ENCODE measurements at places on chromosomes 5 and 9.

DNA sequence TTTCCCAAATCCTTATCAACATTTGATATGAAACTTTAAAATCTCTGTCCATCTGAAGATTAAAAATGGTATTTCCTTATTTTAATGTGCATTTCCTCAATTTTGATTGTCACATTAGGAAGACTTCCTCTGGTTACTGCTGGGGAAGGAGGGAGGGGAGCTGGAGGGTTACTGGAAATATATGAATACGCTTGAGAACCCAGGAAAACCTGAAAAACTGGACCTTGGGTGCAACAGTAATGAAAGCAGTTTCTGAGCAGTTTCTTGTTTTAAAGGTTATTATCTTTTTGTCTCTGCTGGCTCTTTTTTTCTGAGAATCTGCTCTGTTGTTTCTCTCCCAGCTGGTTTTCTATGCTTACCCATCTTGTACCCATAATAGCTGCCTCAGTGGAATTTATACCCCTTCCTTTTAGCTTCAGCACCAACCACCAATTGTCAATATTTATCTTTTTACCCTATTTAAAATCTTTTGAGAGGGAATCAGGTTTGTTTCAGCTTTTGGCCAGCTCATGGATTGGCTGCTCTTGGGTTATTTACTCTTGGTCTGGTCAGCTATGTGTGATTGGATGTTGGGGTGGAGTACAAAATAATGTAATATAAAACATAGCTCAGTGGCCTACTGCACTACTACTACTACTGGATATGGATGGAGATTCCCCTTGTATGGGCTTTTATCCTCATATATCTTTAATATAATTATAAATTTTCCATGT, 67.4 kb downstream of the UNC13B start:
- no peak for DNase-seq

DNA sequence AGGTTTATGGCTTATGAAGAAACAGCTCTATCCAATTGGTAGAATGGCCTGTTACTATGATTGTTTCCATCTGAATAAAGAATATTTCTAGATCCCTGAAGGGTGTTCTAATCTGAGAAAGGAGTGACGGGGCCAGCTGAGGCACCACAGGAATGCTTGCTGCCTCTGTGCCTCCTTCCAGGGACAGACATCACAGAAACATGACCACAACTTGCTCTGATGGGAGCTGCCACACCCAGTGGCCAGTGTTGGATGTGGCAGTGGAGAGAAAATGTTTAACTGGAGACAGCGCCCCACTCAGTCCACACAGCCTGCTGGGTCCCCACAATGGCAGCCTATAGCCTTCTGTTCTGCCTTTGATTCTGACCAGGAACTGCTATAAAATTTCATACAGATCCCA, 38.6 kb upstream of the TESK1 start:
- DNase-seq, result no peak

GRCh38 chr5:143229896-143230675, 173.4 kb downstream of the NR3C1 start:
- no peak for DNase-seq

- DNase-seq, result no peak
Observed at GRCh38 chr5:168934169-168934568, 355.0 kb upstream of the PANK3 start.

- DNase-seq, result no peak
Observed at GRCh38 chr9:108953983-108954574, 19.9 kb downstream of the ABITRAM start.

- DNase-seq, result no peak
Observed at GRCh38 chr9:85984457-85984856, 43.5 kb downstream of the NAA35 start.

GRCh38 chr5:67149951-67150523, 46.6 kb downstream of the CD180 start:
- no peak for DNase-seq

DNA sequence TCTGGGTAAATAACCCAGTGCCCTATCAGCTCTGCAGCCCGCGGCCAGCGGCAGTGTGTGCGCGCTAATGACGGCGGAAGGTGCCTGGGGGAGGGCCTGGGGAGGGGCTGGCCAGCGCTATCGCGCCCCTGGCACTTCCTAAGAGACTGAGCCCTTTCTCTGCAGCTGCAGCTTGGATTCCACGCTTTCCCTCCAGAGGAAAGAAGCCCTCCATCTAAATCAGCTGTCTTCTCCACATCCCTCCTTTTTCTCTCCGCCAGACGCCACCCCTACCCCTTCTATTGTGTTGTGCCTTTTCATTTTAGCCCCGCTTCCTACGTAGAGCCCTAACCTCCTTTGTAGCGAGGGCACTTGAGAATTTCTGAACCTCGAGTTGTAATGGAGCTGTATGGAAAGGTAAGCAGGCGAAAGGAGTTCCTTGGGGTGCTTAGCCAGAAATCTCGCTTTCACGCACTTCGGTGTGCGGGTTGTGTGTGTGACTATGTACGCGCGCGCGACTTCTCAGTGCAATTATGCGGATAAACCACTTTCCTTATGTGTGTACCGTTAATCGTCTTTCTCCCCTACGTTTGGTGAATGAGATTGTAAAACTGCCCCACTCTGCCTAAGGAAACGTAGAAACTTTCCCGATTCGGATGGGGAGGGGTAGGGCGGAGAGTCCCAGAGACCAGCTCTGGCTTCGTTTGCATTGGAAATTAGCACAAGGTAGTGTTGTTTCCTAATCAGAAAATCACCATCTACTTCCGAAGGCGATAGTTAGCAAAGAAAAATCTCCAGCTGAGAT, 664 bp upstream of the RAB3C start:
- DNase-seq, result no peak

DNA sequence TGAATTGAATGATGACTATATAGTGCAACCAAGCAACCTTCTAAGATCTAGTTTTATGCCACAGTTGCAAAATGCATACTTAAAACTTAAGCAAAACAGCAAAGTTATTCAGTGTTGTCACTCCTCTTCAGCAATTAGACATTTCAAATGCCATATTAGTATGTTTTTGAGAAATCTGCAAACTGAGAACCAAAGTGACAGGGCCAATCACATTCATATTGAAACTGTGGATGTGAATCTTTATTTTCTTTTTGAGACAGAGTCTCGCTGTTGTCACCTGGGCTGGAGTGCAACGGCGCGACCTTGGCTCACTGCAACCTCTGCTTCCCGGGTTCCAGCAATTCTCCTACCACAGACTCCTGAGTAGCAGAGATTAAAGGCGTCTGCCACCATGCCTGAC, 249.2 kb upstream of the EFNA5 start:
- DNase-seq, result no peak

- DNase-seq, result no peak
Observed at GRCh38 chr9:93976973-93977372, 21.8 kb upstream of the BARX1 start.

Data from vagina (tissue), 2 donors.